ENCODE measurements at places on chromosomes 12 and 14.

DNA sequence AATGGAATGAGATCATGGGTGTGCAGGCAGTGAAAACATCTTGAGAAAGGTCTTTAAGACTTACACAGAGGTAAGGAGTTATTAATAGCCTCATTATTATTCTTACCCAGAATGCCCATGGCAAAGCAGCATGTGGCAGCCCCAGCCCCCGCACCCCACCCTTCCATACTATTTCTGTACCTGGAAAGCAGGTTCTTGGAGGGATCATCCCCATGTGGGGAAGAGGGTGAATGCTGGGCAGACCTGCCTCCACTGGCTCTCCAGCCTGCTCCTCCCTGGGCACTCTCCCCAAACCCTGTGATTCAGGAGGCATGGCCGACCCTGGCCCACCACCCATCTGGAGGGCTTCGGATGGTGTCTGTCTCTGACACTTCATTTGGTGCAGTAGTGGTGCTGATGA lies 28.3 kb downstream of the NPC2 start:
- DNase-seq: no peak

GRCh38 chr14:100374270-100374669 lies 51.1 kb downstream of the SLC25A47 start:
- no peak for DNase-seq

DNA sequence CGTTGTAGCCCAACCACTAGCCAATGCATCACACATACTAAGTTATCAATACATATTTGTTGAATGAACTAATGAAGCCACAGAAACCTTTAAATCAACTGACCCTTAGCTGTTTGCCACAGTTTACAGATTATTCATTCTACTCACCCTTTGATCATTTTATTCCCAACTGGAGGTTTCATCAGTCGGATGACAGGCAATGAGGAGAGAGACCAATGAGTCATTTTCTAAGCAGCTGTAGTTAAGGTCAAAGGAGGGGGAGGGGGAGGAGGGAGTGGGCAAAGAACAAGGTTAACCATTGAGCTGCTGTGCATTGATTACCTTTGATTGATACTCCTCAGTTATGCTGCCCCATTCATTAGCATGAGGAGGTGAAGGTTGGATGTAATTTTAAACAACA lies 469.5 kb downstream of the VRK1 start:
- DNase-seq: no peak

GRCh38 chr14:95496690-95497259 lies 19.7 kb downstream of the SYNE3 start:
- no peak for DNase-seq

GRCh38 chr12:58393152-58393551 lies 451.8 kb downstream of the ATP23 start:
- no peak for DNase-seq

- DNase-seq: peak; percentile 71
Measured at GRCh38 chr12:12334367-12335040, 15.5 kb downstream of the MANSC1 start.

DNA sequence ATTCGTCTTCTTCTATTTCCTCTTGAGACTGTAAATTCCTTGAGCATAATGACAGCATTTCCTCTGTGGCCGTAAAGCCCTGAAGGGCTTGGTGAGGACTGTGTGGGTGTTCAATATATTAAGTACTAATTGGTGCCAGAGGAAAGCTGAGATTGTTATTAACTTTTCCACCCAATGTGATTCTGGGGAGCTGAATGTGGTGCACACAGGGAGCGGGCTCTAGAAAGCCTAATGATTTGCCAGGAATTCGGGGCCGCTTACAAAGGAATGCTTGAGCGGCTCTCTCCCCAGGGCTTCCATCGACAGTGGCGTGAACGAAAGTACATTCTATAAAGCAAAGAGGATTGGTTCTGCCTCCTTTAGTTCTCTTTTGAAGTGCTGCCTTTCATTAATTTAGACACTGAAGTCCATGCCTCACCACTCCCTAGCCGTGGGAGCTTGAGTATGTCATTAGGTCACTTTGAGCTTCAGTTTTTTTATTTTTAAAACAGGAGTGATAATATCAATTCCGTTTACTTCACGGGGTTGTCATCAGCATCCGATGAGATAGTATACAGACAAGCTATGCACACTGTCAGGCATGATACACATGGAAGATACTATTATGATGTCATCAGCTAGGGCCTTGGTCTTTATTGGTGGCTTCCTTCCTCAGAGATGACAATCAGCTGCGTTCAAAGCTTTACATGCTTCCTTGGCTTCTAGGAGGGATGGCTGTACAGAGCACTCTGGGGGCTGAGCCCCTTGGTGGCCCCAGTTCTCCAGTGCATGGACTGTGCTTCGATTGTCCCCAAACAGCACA lies 11.0 kb upstream of the GSG1 start:
- DNase-seq: no peak

DNA sequence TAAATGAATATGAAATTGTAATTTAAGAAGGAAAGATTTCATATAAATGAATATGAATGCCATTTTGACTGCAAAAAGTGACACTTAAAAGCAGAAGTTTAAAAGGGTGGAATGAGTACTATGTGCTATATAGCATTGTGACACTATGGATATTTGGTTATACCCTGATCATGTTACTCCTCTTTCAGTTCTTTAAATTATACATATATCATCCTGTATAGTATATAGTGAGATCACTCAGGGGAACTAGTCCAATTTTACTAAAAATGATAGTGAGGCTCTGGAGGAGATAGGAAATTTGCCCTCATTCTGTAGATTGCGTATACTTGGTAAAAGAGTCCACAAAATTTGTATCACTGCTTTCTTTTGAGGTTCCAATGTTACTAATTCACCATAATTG lies 155.7 kb upstream of the BTG1 start:
- DNase-seq: no peak

DNA sequence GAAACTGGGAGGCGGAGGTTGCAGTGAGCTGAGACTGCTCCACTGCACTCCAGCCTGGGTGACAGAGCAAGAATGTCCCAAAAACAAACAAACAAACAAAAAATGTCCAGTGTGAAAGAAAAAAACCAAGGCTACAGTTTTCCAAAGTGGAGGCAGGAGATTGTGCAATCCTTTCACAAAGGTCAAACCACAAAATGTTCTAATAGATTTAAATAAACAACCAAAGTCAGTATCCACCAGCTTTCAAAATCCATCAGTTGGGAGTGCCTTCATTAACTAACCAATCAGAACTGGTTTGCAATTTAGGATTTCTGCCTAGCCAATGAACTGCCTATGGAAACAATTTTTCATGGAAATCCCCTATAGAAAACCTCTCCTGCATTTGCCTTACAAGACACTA lies 52.3 kb upstream of the TRIM9 start:
- no peak for DNase-seq

DNA sequence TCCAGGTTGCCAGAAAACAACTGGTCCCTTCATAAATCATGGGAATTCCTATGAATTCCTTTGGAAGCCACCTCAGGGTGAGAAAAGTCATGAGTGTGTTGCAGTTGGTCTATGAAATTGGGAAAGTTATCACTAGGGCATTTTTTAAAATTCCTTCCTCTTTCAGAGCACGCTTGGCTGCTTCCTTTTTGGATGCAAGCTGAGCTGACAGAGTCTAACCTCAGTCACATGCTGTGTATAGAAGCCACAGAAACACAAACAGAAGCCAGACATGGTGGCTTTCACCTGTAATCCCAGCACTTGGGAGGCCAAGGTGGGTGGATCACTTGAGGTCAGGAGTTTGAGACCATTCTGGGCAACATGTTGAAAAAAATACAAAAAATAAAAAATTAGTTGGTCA lies 21.7 kb upstream of the HELB start:
- no peak for DNase-seq

DNA sequence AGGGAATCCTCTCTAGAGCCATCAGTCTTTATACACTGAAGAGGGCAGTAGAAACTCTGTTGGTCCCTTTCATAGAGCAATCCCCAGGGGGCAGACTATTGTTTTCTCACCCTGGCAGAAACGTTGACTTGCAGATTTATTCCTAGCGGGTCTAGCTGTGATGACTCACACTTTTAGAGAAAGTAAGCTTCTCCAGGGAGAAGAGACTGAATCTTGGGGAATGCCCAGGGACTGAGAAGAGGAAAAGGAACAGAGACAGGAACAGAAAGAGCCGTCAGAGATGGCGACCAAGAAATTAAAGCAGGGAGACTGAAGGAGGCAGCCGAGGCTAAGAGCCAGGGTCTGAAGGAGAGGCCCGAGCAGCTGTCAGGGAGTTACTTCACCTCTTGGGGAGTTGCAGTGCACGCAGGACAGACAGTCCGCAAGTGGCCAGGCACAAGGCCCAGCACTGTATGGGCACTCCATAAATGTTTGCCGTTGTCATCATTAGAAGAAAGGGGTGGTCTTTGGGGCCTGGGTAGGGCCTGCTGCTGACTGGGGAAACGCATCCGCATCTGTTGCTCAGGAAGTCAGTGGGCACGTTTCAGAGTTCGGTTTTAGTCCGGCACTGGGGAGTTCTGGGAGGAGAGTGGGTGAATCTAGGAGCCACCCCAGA lies 13.0 kb downstream of the PLEKHG6 start:
- no peak for DNase-seq

- DNase-seq: no peak
Measured at GRCh38 chr14:22047115-22047514, 373.5 kb upstream of the OR4E1 start.

DNA sequence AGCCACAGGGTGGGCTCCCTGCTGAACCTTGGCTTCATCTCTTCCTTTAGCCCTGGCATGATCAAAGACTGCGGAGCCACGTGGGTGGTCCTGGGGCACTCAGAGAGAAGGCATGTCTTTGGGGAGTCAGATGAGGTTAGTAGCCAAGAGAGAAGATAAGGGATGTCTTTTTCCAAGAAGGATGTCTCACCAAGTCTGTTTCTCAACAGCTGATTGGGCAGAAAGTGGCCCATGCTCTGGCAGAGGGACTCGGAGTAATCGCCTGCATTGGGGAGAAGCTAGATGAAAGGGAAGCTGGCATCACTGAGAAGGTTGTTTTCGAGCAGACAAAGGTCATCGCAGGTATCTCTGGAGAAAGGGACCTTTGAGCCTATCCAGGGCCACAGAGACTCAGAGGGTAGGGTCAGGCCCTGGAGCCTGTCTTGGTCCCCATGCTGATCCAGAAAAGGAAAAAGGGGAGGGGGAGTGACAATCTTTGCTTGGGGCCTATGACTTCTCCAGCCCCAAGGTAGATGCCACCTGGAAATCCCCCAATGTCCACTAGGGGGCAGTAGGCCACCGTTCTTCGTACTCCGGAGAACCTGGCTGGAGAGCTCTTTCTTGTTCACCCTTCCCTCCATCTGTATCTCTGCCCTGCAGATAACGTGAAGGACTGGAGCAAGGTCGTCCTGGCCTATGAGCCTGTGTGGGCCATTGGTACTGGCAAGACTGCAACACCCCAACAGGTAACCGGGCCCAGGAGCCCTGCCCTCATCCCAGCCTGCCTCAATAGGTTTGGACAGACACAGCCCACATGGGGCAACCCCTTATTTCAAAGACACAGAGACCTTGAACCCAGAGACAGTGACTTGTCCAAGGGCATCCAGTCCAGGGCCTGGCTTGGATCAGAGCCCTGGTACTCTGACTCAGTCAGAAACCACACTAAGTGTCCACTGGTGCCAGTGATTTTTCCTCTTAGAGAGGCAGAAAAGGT lies 2.0 kb downstream of the TPI1 start:
- DNase-seq: peak; percentile 93

GRCh38 chr12:128986957-128987356 lies 133.7 kb downstream of the GLT1D1 start:
- DNase-seq: no peak

DNA sequence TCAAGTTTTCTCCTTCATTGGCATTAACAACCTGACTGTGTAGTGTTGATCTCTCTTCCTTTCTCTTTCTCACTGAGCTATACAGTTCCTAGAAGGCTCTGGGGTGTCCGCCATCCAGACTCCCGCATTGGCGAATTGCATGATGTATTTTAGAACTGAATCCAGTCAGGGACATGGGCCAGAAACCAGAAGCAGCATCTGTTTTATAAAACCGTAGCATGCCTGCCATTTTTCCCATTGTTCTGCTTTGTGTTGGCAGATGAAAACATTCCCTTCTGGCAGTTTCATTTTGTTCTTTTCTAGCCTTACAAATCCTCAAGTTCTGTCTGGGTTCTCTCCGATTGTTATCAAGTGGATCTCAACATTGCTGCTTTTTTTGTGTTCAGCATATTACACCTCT lies 268.3 kb upstream of the SEL1L start:
- DNase-seq: no peak

GRCh38 chr12:122232691-122233090 lies 6.8 kb upstream of the DIABLO start:
- no peak for DNase-seq

GRCh38 chr12:31984806-31985591 lies 25.8 kb downstream of the RESF1 start:
- DNase-seq: no peak

GRCh38 chr12:93325855-93326254 lies 51.9 kb upstream of the NUDT4 start:
- DNase-seq: no peak

DNA sequence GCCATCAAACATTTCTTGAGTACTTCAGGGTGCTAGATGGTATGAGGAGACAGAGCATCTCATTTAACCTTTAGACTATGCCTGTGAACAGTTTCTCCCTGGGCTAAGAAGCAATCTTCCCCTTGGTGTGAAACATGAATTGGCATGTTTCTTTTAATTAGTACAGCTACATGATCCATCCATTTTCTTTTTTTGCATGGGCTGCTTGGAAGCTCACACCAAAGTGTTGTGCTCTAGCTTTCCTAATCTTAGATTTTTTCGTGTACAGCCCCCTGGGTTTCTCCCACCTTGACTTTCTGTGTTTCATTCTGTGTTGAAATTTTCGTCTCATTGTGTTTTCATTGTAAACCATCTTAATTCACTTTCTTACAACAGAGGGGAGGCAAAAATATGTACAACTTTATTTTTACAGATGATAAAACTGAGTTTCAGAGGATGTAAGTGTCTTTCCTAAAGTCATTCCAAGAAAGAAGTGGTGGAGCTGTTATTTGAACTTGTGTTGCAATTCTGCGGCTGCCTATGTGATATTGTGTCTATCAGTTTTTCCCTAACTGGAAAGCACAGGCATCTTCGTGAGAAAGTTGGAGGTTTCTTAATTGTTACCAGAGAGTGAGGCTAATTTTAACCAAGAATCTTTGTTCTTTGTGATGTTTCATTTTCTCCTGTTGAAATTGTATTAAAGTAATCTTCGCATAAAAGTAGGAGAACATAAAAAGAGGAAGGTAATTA lies 64.5 kb downstream of the DAAM1 start:
- no peak for DNase-seq

DNA sequence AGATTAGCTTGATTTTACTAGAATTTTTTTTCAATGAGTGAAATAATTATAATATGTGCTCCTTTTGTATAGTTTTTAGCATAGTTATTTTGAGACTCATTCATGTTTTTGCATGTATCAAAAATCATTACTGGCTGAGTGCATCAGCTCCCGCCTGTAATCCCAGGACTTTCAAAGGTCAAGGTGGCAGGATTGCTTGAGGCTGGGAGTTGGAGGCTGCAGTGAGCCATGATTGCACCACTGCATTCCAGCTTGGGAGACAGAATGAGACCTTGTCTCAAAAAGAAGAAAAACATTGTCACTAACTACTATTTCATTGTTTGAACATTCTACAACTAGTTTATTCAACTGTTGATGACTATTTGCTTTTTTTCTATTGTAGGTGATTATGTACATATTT lies 802.7 kb downstream of the SLC16A7 start:
- no peak for DNase-seq
